Fibroblast of skin of scalp (primary cell): ENCODE measurements at places on chromosomes 3 and 15.

DNA sequence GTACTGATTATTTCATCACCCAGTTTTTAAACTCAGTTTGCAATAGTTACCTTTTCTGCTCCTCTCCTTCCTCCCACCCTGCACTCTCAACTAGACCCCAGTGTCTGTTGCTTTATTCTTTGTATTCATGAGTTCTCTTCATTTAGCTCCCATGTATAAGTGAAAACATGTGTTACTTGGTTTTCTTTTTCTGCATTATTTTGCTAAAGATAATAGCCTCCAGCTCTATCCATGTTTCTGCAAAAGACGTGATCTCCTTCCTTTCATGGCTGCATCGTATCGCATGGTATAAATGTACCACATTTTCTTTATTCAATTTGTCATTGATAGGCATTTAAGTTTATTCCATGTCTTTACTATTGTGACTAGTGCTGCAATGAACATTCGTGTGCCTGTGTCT is 79.0 kb downstream of the NAALADL2 start:
- DNase-seq: no peak

GRCh38 chr3:181892848-181893247 is 181.1 kb downstream of the SOX2 start:
- DNase-seq: no peak

DNA sequence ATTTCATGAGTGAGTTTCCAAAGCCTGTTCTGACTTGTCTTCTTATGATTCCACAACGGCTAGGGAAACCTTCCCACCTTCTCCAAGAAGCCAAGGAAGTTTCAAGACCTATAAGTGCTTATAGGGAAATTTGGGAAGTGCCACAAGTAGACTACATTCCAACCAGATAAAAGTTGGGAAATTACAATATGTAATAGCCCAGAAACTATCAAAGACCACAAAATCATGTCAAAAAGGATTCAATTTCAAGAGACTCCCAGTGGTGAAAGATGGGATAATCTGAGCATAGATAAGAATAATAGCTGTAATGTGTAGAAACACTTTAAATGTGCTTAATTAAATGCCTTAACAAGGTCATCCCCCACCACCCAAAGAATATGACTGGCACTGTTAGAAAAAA is 169.2 kb upstream of the SLC2A2 start:
- no peak for DNase-seq

DNA sequence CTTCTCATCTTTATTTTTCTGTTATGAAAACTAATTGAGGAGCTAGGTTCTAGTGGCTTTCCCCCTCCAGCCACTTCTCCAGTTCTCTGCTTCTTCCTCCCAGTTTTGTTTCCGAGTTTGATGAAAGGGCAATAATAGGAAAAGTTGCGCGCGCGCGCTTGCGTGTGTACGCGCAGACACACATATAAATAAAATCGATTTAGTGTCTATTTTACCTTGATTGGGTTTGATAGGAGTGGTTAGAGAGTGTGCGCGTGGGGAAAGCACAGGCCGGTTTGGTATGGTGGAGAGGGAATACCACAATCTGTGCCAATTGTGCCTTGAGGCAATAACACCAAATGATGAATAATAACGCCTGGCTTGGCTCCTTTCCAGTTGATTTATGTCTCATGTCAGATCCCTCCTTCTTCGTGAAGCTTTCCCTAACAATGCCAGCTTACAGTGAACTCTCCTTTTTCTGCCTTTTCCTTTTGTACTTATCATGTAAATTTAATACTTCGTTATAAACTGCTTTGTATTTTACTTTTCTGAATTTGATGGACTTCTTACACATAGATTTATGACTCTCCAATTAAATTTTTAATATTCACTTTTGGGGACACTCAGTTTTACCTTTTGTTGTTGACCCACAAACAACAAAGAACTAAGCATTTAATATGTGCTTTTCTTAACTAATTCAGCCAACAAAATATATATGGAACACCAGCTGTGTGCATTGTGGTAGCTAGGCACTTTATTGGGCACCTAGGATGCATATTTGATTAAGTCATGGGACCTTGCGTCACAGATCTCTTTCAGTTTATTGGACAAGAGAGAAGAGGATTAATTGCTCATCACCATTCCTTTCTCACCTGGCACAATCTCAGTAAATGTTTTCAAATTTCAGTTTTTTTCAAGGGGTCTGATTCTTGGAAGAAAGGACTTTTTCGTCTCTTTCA is 1.7 kb downstream of the TIPARP start:
- peak; percentile 89 for DNase-seq

DNA sequence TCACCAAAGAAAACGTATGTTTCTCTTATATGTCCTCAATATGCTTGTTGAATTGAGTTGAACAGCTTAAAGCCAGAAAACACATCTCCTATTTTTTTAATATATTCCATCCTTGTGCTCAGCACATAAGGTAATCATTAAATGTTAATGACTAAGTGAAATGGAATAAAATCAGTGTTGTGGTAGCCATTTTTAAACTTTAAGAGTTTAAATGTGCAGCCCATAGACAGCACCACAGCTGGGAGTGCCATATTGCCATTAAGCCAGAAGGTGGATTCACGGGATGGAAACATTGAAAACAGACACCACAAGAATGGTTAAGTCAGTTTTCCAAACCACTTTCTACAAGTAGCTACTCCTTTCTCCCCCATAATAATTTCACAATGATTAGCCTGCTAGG is 76.8 kb upstream of the C15orf61 start:
- peak; percentile 46 for DNase-seq

DNA sequence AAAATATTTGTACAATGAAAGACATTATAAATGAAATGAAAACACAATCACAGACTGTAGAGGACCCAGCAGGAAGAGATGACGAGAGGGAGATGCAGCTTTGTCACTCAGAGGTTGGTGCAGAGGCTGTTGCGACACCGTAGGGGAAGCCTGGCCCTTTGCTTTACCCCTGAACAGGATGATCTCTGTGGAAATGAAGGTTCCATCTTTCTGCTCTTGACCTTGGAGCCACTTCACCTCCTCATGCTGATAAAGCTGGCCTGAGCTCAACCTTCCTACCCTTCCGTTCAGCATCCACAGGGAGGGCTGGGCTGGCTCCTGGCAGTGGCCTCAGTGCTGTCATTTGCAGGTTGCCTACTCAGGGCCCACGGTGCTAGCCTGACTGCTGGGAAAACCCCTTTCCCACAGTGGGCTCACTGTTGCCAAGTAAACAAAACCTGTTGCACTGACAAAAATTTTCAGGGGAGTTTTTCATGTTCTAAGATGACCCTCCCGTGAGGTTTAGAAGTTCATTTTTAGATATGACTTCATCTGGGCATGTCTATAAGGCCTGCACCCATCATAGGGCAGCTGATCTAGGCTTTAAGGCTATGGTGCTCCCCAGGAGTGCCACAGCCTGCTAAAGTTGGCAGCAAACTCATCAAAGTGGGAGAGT is 3.0 kb upstream of the CD80 start:
- no peak for DNase-seq

GRCh38 chr3:126557415-126557745 is 1.4 kb downstream of the C3orf22 start:
- DNase-seq: no peak

DNA sequence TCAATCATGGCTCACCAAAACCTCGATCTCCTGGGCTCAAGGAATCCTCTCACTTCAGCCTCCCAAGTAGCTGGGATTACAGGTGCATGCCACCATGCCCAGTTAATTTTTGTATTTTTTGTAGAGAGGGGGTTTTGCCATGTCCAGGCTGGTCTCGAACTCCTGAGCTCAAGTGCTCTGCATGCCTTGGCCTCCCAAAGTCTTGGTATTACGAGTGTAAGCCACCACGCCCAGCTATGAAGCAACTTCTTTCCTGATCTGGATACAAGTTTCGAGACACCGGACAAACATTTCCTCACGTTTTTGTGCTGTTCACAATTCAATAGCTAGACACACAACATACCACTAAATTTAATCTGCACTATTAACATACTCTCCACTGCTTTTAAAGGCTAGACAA is 3.4 kb upstream of the SYNM start:
- no peak for DNase-seq

DNA sequence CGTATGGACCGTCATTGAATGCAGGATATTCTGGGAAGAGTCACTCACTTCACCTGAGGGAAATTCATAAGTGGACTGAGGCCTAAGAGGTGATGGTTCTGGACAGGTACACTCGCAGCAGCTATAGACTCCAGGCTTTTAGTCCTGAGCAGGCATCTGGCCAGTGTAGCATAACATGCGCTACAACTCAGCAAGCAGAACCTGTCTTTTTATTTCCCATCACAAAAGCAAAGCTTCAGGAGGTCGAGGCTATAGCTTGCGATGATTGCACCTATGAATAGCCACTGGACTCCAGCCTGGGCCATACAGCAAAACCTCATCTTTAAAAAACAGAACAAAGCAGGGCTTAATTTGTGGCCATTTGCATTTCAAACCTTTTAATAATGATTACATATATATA is 185.8 kb downstream of the KCNH8 start:
- no peak for DNase-seq

GRCh38 chr15:46751303-46751702 is 966.0 kb upstream of the SEMA6D start:
- no peak for DNase-seq

GRCh38 chr3:12131351-12132090 is 27.2 kb downstream of the TIMP4 start:
- DNase-seq: no peak

DNA sequence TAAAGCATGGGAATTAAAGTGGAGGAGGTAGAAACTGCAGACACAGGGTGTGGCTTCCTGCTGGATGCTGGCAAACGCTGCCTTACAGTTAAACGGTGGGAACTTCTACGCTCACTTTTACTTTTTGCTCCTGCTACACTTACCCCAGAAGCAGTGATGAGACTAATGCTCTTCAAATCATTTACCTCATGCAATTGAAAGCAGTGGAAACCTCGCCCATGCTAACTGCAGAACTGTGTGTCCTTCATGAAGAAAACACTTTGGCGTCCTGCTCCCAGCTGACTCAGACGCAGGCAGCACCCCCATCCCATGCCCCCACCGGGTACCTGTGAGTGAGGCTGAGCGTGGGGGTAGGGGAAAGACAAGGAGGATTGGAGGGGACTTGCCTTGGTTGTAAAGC is 31.8 kb downstream of the UPK1B start:
- no peak for DNase-seq

DNA sequence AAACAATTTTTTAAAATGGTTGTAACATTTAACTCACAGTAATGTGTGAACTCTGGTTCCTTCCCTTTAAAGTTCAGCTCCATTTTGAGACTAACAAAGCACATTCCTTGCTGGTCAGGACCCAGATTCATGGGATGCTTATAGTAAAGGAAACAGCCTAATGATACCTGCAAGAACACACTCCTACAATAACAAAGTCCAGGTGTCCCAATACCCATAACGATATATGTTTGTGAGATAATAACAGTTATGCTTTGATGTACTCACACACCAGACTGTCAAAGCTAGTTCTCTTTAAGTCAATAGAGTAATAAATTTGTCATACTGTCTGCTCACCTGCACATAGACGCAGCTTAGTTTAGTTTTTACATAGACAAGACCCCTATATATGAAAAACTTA is 15.9 kb upstream of the CCDC50 start:
- no peak for DNase-seq
